ENCODE measurements at places on chromosomes 2 and 18.

DNA sequence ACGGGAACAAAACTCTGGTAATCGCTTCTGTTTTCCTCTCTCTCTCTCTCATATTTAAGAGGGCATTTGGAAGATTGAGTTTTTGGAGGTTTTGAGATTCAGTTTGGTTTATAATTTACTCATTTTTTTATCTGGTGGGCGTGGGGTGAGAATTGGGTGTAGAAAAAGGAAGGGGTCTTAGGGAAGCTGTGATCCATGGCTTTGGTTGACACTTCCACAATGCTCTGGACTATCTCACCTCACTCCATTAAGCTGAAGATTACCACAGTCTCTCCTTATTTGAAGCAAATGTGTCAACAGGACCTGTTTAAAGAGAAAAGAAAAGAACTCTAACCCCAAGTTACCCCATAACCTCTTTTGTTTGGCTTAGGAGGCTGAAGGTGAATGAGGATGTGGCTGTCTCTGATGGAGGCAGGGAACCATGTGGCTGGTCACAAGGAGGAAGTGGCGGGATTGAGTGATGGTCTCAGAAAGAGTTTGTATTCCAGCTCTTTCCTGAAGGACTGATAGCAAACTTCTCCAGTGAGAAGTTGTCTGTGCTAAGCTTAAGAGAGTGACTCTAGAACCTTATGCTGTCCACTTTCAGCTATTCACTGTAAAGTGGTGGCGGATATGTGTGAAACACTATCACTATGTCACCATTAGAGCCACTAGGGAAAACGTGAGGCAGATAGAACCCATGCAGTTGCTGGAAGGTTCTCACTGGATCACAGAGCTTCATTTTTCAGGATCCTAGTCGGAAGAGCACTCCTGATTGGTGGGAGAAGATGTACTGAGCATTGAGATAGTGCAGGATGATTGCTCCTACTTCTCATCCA is 934 bp downstream of the ZNF804A start:
- DNase-seq = no peak

DNA sequence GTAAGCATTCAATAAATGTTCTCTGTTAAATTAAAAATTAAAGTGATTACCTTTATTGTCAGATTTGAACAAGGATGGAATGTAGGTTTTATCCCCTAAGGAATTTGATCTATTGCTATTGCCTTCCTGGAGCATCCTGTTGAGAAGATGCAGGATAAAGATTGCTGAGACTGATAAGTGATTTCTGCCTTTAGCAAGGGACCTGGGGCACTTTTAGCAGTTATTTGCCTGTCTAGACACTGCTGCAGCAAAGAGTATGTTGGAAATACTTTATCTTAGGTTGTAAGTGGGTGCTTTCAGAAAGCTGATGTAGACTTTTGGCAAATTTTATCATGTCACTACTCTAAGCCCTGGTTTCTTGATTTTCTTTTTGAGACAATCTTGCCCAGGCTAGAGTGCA is 69.5 kb downstream of the FAM117B start:
- no peak for DNase-seq

GRCh38 chr2:11305958-11306357 is 38.5 kb downstream of the ROCK2 start:
- DNase-seq = no peak

DNA sequence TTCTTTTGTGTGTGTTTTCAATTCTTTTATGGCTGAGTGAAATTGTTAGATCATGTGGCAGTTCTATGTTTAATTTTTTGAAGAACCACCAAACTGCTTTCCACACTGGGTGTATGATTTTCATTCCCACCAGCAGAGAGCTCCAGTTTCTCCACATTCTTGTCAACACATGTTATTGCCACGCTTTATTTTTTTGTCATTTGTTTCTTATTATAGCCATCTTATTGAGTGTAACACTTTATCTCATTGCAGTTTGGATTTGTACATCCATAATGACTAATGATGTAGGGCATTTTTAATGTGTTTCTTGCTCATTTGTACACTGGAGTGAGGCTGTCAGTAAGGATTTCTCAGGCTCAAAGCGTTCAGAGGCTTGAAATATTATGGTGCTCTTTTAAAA is 184.2 kb downstream of the PIEZO2 start:
- DNase-seq = no peak

DNA sequence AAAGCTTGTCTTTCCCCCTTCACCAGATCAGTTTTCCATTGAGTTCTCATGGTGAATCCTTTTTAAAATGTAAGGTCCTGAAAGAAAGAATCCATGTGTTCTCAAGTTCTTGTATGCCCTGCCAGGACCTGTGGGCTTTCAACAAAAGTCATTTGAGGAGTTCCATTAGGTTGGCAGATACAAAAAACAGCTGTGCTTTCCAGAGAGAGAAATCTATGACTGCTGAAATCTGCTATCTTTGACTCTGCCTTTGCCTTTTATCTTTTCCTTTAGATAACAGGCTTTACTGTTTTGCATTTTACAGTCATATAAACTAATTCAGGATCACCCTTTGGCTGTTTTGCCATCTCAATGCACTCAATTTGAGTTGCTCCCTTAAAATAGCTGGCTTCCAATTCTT is 59.7 kb downstream of the CXCR4 start:
- DNase-seq = no peak

- DNase-seq = no peak
Measured at GRCh38 chr18:59651071-59651470, 46.2 kb downstream of the CCBE1 start.

- DNase-seq = no peak
Measured at GRCh38 chr2:56199492-56199891, 15.7 kb downstream of the CCDC85A start.

DNA sequence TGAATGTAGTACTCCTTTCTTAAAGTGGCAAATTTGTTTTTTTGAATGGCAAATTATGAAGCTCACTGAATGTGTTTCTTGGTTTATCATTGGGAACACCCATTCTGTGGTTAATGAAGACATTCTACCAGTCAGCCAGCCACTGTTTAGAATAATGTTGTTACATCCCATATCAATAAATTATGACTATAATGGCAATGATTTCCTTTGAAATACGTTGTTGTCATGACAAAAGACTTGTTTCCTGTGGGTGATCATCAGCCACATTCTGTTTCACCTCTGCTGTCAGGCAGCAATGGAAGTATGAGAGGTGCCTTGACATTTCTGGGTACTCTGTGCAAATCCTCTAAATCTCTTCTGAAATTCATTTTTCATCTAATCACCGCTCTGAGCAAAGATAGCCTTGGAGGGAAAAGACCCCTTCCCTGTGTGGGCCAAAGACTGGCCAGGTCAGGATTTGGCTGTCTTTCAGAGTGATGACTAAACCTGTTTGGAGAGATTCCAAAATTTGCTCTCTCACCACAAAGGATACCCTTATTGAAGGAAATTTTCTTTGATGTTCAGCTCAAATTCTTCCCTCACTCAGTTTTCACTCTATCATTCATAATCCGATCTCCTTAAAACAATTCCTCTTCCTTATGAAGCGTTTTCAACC is 869.2 kb downstream of the BCL11A start:
- DNase-seq = no peak

DNA sequence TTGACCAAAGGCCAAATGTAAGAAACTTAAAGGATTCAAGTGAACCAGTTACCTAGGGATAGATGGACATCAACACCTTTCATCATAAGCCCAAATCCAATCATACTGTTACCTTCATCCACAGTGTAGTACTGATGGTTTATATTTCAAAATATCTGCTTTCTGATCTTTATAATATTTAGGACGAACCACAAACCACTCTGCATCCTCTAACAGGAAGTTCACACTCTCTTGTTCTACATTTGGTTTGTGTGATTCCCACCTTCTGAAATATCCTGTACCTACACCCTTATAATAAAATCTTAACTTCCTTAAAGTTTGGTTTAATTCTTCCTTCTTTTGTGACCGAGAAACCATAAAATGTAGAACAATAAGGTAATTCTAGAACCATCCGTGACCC is 535.7 kb upstream of the CHAC2 start:
- no peak for DNase-seq

GRCh38 chr2:124526221-124526620 is 501.1 kb downstream of the CNTNAP5 start:
- no peak for DNase-seq

GRCh38 chr18:50183556-50183955 is 11.4 kb downstream of the MYO5B start:
- DNase-seq = no peak

DNA sequence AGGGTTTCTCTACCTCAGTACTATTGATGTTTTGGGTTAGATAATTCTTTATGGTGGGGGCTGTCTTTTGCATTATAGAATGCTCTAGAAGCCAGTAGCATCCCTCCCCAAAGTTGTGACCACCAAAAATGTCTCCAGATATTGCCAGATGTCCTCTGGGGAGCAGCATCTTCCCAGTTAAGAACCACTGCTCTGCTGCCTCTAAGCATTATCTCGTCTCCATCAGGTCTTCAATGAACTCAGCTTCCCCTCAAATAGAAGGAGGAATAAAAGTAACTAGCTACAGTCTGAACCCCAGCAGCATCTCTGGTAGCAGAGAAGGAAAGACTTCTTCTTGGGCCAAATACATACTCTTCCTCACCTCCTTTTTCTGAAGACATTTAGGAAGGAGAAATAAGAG is 244.1 kb downstream of the AGPS start:
- DNase-seq = no peak

DNA sequence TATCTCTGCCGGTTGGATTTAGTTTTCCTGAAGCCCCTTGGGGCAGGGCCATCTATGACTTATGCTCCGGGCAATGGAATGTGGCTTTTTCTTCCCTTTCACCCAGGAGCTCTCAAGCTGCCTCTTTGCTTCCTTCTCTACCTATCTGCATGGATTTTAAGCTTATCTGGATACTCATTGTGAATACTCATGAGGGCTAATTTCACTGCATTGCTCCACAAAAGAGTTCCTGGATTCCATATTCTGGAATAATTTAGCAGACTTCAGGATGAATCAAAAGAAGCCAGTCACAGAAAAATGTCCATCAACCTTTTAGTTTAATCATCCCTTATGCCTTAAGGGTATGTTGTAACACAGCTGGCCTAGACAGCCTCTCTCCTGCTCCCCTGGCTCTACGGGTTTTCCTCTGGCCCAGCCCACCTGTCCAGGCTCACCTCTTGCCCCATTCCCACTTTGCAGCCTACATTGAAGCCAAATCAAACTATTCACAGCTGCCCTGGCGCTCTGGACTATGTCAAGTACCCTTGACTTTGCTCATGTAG is 122.8 kb upstream of the RMDN2 start:
- no peak for DNase-seq

DNA sequence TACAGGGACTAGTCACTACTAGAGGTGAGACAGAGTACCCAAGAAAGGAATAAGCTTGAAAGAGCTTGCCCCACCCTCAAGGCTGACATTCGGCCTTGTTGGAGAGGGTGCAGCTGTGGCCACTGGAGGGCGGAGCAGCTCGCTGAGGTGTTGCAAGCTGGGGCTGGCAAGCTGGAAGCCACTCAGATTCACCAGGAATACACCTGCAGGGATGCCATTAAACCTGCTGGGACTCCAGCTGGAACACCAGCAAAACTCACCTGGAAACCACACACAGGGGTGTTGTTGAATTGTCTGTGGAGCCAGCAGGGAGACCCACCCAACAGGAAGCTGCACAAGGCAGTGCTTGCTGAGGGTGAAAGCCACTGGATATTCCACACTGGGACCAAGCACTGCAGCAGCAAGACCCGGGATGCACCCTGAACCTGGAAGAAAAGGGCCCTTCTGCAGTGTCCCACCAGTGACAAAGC is 26.1 kb downstream of the KCTD18 start:
- DNase-seq = no peak

- DNase-seq = no peak
Measured at GRCh38 chr2:15956230-15956629, 15.9 kb downstream of the MYCN start.

- DNase-seq = no peak
Measured at GRCh38 chr18:64245126-64245861, 96.4 kb upstream of the LINC00305 start.

DNA sequence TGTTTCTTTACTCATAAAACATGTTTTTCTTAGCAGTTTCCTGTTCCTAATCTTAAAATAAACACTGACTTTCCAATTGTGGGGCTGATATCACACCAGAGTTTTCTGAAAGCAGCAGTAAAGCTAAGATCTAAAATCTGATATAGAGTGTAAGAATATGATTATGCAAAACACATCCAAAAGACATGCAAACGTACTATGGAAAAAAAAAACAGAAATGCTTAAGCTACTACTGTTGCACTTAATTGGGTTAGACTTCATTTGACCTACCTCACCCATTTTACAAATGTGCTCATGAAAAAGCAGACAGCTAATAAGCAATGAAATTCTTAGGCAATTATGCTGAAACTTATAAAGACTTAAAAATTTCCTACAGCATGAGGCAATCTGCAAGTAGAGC is 10.5 kb downstream of the CYTIP start:
- no peak for DNase-seq

GRCh38 chr2:151844211-151844896 is 16.1 kb upstream of the ARL5A start:
- no peak for DNase-seq

DNA sequence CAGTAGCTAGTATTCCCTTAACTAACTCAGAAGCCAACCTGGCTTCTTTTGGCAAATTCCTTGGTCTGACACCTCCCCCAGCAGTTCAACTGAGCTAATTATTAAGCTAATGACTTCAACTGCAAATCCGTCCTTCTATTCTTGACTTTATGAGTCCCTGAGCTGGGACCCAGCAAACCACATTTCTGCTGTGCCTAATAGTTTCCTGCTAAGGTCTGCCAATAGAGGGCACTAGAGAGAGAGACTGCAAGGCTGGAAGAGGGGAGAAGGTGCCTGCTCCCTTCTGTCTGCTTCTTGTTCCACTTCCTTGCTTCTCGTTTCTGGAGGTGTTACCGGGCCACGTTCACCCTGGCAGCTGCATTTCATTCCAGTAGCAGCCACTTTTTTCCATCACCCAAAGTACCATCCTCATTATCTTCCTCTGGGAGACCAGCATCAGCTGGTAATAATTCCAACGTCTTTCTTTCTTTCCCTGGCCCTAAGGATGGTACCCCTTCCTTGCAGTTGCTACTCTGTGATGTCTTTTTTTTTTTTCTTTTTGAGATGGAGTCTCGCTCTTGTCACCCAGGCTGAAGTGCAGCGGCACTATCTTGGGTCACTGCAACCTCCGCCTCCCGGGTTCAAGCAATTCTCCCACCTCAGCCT is 352.0 kb downstream of the TNS1 start:
- DNase-seq = no peak

DNA sequence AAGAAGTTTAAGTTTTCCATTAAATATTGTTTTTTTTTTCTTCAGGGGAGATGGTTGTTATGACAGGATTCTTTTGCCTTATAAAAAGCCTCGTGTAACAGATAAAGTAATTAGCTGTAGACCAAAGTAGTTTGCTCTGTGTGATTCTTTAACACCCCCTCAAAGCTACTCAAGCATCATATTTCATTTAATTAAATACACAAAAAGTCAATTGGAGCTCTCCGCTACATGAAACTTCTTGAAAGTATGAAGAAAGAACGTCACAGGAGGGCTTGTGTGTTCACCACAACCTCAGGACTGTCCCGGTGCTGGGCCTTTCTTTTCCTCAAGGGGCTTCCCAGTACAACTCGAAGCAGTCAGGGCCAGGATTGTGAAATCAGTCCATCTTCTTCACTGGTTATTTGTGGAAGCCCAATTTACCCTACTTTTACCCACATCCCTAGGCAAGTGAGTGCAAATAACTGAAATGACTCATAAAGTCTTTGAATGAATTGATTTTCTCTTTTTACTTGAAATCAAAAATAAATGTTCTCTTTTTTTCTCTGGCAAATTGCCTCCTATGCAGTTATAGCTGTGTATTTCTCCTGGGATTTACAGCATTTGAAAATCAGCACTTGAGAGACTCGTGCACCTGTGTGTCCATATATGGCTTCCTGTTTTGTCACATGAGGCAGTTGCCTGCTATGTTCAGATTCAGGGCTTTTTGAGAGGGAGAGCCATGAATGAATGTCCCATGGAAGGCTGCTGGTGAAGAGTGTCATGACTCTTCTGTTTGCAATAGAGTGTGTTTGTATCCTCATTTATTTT is 48.6 kb downstream of the LINC00305 start:
- no peak for DNase-seq

Data from T-helper 17 cell (primary cell).